AG04449 (cell line): ENCODE measurements at places on chromosomes 2 and 18.

- DNase-seq, result no peak
Measured at GRCh38 chr2:10934979-10935350, 23.2 kb downstream of the KCNF1 start.

DNA sequence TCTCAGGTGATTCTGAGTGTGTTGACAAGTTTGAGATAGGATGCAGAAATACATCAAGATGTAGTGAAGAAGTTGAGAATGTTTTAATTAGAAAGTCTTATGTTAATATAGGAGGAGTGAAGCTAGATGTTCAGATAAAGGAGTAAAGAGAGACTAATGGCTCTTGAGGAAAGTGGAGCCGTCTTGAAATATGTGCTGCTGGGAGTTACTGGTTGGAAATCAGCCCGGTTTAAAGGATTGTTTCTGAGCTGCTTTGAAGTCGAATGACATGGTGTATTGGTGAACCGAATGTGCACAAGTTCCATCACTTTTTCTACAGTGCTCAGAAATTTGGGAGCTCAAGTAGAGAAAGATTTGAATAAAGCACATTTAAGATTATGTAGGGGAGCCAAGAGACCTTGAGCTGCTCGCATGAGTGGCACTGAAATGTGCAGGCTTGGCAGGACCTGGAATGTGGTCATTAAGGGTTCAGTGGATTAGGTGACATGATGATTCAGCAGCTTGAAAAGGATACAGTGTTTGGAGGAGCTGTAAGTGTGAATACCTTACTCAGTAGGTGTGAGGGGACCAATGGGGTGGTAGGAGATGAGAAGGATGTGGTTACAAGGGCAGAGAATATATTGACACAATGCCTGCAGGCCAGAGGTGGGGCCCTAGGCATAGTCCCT lies 68.6 kb downstream of the CAB39 start:
- no peak for DNase-seq

DNA sequence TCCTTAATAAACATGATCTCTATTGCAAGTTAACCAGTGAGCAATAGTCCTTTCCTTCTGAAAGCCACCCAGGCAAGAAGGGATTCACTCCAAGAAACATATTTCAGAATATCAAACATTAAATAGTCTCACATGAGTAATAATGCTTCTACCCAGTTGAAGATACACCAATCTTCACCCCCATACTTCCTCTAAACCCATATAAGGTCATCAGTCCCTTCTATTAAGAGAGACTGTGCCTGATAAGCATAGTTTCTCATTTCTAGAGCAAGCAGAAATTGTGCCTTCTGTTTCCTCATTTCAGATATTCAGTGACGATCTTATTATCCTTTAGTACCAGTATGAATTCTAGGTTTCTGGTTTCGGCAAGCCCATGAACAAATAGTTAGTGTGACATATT lies 64.6 kb downstream of the DSEL start:
- DNase-seq, result no peak

DNA sequence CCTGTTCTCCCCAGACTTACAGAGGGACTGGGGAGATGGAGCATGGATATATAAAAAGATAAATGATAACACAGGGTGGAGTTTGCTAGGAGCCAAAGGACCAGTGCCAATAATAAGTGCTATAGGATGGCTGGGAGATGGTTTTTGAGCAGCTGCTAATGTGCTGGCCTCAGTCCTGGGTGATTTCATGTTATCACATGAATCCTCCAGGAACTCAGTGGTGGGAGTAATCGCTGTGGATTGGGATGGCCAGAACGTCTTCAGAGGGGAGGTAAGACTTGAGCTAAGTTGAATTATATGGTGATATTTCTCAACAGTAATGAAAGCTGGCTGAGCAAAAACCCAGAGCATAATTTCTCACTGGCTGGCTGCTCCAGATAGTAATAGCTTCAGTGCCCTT lies 441.4 kb downstream of the SLC4A3 start:
- no peak for DNase-seq

DNA sequence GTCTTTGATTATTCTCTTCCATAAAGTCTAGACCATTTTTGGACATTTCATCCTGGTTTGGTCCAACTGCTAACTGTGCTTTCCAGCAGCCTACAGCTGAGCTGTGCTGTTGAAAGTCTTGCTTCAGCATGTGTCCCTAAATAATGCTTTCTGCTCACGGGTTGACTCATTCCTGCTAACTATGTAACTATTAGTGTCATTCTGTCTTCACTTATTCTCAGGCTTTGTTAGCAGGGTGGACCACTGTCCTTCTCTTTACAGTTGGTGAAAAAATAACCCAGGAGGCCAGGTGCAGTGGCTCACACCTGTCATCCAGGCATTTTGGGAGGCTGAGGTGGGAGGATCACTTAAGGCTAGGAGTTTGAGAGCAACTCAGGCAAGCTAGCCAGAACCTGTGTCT lies 8.9 kb downstream of the ADAM23 start:
- no peak for DNase-seq

- DNase-seq, result no peak
Measured at GRCh38 chr2:54997826-54998225, 52.4 kb downstream of the RTN4 start.

DNA sequence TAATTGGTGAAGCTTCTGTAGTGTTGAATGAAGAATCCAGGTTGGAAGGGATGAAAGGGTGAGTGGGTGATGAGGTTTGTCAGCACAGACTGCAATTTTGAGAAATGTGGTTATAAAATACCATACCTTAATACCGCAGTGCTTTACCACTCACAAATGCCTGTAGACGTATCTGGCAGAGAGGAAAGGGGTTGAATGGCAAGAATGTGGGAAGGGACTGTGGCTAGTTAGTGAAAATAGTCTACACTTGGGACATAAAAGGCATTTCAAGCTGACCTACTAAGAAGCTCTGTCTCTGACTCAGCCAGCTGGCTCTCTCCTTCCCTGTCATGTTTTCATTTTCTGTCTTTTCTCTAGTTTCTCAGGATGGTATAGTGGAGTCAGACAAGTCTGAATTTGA lies 25.1 kb downstream of the CDK15 start:
- peak; percentile 97 for DNase-seq

- DNase-seq, result no peak
Measured at GRCh38 chr2:177118636-177119035, 94.0 kb upstream of the HNRNPA3 start.

GRCh38 chr18:9969247-9969646 lies 55.4 kb downstream of the VAPA start:
- DNase-seq, result no peak

GRCh38 chr18:54209471-54210180 lies 14.8 kb downstream of the MBD2 start:
- DNase-seq, result no peak

- DNase-seq, result no peak
Measured at GRCh38 chr18:33755391-33755790, 177.4 kb downstream of the ASXL3 start.

- DNase-seq, result no peak
Measured at GRCh38 chr2:167454036-167454435, 565.8 kb downstream of the XIRP2 start.

DNA sequence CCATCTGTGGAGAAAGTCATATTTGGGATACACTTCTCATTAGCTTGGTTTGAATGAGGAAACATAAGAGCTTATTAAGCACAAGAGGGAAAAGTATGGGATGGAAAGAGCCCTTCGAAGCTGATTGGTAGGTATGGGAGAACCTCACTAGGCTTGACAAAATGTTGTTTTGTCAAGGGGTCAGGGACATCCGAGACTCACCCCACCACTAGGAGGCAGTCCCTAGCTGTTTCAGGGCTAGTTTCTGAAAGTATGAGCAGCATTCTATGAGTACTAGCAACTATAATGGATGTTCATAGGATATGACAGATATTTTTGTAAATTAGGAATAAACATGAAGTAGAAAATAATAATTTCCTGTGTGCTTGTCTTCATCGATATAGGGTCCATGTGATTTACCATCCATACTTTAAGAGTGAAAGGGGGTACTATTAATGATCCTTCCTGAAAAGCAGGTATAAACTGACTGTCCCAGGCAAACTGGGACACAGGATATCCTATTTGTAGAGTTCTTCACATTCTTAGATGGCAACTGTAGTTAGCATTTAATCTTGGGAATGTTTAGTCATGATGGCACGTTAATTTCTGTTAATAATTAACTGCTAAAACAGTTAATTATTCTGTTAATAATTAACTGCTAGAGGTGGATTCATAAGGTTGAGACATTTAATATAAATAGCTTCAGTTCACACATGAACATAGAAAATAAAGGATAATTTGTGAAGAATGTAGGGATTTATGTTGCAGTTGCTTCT lies 28.4 kb downstream of the OTX1 start:
- no peak for DNase-seq

GRCh38 chr18:78069784-78070664 lies 820.4 kb downstream of the GALR1 start:
- no peak for DNase-seq

DNA sequence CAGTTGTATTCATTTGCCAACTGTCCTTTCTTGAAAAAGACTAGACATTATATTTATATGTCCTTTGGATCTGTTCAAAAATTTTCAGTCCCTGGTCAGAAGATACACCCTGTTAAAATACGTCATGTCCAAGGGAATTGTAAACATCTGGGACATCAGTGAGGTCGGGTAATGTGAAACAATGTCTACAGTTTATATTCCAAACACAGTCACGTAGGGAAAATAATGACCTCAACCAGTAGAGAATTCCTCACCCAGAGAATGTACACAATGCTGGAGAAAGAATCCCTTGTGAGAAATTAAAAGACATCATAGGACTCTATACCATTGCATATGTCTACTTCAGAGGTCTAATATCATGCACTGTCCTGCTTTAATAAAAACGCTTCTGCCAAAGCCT lies 888.0 kb upstream of the CHAC2 start:
- no peak for DNase-seq

DNA sequence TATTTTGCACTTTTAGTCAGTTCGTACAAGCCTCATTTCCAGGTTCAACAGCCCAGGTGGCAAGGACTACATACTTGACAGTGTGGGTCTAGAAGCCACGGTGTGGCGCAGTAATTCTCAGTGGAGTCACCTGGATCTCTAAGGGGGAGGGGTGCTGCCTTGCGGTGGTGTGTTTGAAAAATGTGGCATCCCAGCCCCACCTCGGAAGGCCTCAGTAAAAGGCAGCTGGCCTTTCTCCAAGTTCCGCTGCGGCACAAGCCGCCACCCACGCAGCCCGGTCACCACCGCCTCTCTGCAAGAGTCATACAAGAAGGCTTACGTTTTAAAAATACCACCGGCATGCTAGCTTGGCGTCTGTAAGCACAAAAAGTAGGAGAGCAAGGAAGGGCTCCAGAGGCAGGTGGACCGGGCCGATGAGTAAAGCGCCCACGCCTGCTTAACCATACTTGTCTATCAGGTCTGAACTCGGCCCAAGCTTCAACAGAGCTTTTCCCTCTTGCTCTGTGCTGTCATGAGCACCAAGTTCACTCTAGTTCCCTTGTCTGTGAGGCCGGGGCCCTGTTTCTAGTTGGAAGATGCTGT lies 49.5 kb downstream of the SPRED2 start:
- peak; percentile 77 for DNase-seq

DNA sequence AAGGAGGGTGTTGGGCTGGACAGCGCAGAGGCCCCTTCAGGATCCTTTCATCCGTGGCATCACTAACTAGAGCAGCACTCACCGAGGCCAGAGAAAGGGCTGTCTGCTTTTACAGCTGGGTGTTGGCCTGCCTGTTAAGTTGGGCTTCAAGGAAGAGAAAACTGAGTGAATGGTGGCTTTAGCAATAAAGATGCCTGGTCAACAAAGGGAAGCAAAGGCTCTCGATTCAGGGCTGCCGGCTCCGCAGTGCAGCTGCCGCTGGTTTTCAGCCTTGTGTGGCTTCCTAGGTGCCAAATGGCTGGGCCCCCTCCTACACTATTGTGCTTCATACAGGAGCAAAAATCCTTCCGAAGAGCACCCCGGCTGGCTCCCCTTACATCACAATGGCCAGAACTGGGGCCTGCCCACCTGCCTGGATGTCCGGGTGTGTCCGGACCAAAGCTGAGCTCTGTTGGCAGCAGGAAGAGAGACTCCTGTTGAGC lies 61.0 kb upstream of the GPR45 start:
- DNase-seq, result no peak

DNA sequence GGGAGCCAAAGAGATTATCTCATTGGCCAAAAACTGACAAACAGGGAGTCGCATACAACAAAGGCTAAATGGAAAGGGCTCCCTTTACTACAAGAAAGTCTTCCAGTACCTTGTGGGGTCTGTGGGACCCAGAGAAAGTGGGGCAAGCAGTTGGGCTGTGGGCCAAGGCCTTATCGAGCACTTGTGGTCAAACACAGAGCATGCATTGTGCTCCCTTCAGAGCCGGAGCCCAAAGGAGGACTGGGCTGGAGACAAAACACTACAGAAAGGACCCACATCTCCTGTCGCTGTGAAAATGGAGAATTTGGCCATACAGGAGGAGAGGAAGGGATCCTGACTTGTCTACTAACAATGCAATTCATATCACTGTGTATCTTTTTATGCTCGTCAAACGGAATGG lies 37.1 kb upstream of the SLC1A4 start:
- no peak for DNase-seq

DNA sequence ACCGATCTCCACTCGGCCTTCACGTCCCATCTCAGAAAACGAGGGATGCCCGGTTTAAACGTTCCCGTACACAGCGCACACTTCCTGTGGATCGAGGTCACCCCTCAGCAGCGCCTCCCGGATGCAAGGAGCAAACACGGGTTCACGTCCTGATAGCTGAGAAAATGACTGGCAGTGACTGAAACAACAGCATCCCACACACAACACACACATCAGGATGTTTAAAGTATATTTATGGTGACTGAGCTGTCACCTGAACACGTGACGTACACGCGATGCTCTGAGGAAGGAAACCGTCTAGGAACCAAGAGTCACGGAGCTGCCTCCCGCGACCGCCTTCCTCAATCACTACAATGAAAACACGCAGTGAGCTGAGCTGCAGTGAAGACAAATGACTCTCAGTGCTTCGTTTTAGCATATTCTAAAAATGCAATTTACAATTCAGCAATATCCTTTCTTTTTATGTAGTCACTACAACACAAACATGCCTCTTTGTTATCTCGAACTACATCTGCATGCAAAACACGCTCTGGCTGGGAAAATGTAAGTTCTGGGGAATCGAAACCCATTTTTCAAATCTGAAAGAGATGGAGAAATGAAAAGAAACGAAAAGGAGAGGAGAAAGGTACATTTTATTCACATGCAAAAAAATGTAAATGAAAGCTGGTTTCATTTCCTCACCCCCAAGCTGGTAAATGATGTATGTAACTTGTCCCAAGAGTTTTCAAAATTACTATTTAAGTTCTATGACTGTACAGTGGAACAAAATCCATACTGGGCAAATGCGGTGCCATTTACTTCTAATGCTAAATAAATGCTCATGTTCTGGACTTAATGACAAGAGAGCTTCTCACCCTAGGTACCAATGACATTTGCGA lies 19.8 kb downstream of the HDAC4 start:
- no peak for DNase-seq

DNA sequence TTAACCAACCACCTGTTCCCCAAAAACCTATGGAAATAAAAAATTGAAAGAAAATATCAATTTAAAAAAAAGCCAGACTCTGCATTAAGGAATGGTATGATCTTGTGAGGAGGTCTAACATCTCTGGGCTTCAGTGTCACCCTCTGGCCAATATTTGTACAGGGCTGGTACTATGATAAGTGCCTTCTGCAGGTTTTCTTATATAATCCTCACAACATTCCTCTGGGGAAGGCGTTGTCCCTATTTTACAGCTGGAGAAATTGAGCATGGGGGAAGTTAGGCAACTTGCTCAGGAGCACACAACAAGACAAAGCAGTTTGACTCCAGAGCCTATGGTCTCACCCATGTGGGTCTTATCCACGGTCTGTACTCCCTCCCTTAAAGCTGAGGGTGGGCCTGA lies 86.0 kb downstream of the ZBTB7C start:
- DNase-seq, result no peak

GRCh38 chr2:161223139-161223732 lies 63.0 kb downstream of the TANK start:
- DNase-seq, result no peak
